ENCODE measurements at places on chromosomes 5 and 9.

- DNase-seq = no peak
These were observed 3.4 kb upstream of the APBA1 start for GRCh38 chr9:69675563-69675962.

DNA sequence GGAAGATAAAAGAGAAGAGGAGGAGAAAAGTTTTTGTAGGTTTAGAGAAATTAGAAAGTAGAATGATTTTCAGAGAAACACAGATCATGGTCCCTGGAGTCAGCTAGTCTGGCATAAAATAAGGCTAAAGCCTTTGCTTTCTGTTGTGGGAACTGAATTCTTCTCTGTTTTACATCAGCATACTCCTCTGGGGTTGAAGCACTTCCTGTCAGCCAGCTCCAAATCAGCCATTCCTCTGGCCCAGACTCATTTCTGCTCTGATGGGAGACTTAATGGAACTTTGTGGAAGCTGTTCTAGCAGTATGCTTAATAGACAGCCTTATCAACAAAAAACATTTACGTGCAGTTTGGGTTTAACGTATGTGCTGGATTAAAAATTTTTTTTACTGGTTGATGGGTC is 143.2 kb downstream of the HMHB1 start:
- DNase-seq = no peak

DNA sequence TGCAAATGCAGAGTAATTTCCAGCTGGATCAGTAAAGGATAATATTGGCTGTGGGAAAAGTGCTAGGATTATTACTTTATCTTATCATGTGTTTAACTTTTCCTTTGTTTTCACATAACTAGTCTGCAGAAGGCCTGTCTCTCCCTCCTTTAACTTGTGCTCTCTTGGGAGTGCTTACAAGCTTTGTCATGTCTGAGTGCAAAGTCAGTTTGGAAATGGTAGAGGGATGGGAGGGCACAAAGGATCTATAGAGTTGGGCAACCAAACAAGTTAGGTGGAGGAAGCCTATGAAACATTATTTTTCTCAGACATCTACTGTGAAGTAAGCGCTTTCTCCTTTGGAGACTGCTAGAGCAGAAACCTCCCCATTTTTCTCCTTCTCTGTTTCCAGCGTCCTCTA is 308.8 kb downstream of the ARHGAP26 start:
- DNase-seq = no peak

DNA sequence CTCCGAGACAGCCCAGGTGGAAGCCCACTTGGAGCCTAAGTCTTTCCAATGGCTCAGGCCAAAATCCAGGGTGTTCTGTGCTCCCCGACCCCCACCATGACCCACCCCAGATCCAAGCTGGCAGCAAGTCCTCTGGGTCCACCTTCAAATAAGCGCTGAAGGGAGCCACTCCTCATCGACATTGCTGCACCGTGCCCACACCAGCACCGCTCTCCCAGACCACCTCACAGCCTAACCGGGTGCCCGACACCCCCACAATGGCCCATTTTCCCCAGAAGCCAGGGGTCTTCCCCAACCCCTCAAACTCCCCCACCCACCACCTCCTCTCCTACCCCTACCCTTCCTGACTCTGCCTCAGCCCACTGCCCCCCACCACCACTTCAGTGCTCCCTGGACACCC is 50.5 kb downstream of the SEMA4D start:
- DNase-seq = no peak

DNA sequence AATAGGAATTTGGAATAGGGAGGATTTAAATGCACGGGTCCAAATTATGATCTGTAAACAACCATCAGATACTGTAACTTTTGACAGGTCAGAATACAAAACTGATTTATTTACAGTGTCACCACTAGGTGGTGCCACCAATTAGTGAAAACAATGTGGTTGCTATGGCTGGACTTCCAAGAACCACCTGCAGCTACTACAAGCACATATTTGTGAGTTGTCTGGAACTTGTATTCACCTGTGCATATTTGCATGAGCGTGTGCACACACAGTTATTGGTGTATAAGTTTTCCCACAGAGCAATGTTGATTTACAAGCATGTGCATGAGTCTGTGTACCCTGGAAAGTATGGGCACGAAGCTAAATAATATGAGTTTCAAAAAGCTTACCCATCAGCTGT is 3.0 kb upstream of the HRCT1 start:
- DNase-seq = no peak

DNA sequence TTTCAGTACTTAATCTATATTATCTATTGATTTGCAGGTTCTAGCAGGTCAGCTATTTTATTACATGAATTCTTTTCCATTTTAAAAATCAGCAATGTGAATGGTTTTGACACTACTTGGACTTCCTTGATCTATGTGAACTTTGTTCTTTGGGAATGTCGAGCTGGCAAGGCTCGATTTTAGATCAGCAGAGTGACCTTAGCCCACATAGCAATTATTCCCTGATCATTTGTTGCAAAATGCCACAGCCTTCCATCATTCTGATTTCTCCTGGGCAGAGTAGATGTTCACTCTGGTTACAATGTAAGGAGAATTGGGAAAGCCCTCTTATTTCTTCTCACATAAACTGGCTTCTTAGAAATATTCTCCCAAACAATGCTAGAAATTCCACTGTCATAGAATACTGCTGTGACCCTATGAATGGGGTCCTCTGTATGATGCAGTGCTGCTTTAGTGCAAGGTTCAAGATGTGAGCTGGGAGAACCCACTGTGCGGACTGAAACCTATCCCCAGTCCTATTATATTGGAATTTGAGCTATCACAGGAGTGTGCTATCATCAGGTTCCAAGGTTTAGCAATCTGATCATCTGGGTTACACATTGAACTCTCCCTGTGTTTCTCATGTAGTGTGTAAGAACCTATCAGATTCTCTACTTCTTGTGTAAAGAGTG is 15.7 kb upstream of the GDA start:
- no peak for DNase-seq

All from SIG-M5 (cell line).